ENCODE measurements at places on chromosomes 4 and X. TPM values are rescaled to one million over a fixed set of nuclear protein-coding genes. Genes with fewer than 3 reads are reported as not detected.
A peak's percentile ranks its signal among the peaks of the same experiment; 100 is the strongest.

DNA sequence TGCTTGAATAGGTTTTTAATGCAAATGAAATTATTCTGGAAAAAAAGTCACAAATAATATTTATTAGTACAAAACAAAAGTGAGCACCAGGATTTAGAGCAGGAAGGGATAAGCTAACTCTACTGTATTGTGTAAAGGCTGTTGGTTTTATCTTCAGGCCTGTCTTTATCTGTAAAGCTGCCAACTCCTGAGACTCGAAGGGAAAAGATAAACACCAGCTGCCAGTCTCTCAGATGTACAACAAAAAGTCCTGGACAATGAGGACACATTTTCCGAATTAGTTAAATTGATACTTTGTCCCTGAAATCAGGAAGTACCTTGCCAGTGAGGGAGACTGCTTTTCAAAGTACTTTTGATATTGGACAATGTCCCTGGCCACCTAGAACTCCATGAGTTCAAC is 8.8 kb downstream of the DDX60 start:
- DNase-seq: no peak

GRCh38 chr4:93174598-93174997 is 654.0 kb upstream of the ATOH1 start:
- DNase-seq: no peak

- no peak for DNase-seq
These were observed 2.4 kb downstream of the PDLIM3 start for GRCh38 chr4:185532795-185533324.

DNA sequence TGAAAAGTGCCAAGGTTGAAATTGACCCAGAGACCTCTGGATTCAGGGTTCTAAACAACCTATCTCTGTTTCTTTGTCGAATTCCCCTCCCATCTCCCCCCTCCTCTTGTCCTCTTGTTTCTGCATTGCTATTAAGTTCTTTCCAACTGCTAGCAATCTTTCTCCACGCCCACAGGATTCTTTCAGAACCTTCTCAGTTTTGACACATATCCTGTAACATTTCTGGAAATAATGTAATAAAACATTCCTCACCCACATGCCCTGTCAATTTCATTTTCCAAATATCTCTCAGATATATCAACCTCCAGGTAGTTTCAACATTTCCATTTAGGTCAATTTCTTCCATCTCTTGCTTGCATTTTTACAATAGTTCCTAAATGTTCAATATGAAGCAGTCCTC is 1105.9 kb downstream of the ARAP2 start:
- DNase-seq: no peak

GRCh38 chrX:32524385-32524784 is 687.0 kb downstream of the DMD start:
- no peak for DNase-seq

- DNase-seq: no peak
These were observed 50.5 kb upstream of the FAM9C start for GRCh38 chrX:13094828-13095341.

DNA sequence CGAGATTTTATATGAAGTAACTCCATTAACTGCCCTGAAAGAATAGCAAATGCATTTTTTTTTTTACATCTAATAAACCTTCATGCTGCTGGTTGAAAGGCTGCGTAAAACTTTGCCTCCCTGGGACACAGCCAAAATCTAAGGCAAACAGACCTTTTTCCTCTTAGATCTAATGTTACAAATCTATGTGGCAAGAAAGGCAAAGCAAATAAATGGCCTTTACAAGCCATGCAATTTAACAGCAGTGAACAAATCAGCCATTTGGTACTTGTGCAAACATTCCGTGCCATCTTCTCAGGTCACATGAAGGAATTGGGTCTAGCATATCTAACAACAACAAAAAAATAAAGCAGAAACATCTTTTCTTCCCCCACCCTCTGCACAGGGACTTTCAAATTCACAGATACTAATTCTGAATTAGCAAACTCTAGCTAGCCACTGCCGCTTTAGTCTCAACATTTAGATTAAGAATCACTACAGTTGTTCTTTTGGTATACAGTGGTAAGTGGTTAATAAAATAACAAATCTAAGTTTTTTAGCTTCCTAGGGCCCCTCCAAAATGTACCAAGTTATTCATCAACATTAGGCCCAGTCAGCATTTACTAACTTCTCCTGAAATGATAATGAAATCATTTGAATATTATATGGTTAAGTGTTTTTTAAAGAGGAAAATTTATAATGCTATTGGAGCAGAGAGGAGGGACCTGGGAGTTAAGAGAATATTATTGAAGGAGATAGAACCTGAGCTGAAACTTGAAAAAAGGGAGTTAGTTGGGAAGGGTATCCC is 593.8 kb downstream of the SMARCA1 start:
- no peak for DNase-seq

- DNase-seq: no peak
These were observed 48.9 kb downstream of the CHIC2 start for GRCh38 chr4:54015423-54016030.

GRCh38 chr4:52799813-52800212 is 48.6 kb upstream of the ERVMER34-1 start:
- no peak for DNase-seq

DNA sequence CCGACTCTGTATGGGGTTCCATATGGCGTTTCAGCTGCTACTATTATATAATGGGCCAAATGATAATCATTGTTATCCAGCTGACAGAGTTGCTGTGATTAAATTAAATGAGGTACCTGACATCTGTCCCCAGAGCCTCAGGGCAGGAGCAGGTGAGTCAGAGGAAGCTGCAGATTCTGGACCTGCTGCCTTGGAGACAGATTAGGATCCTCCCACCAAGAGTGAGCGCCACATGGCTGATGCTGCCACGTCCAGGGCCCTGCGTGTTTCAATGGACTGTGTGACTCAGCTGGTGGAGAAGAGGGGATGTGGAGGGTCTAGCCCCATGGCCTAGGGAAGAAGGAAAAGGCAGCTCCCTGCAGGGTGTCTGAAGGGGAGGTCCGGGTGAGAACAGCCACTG is 28.3 kb upstream of the UXT start:
- no peak for DNase-seq

DNA sequence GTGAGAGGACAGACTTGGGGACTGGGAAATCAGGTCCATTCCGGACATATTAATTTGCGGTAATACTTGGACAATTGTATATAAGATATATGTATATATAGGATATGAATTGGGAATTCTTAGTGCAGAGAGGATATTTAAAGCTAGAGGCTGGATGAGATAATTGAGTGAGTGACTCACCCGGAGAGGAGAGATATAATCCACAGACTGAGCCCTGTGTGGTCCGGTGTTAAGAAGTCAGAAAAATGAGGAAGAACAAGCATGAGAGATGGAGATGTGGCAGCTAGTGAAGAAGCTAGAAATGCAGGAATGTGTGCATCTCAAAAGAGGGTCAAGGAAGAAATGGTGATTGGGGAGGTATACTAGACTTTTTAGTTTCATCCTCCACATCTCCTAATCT is 336.2 kb downstream of the SLC7A11 start:
- DNase-seq: no peak

DNA sequence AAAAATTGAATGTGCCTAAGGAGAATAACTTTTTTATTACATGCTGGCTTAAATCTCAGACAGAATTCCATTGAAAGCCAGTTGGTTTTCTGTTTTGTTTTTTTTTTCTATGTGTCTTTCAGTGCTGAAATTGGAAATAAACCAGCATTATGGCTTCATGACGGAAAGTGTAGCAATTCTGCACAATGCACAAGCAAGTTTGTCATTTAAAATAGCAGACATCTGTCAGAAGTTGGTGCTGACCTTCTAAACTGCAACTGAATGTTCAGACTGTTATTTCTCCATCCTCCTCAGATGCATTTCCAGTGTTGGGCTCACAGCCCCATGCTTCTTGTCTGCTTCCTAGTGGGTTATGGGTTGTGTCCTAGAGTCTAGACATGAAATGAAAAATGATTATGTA is 107.2 kb upstream of the LIMCH1 start:
- no peak for DNase-seq

DNA sequence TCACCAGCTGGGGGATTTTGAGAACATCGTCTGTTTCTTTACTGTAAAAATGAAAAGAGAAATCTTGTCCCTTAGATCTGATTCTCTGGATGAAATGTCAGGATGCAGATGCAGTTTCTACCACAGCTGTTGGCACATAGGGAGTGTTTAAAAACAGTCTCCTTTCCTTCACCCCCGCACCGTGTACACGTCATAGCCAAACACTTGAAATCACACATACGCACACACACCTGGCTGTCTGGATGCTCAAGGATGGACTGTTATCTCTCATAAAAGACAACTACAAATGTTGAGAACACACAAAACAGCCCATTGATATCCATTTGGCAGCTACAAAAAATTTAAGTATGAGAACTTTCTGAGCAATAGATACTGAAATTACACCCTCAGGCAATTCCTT is 275.8 kb upstream of the CLNK start:
- no peak for DNase-seq

DNA sequence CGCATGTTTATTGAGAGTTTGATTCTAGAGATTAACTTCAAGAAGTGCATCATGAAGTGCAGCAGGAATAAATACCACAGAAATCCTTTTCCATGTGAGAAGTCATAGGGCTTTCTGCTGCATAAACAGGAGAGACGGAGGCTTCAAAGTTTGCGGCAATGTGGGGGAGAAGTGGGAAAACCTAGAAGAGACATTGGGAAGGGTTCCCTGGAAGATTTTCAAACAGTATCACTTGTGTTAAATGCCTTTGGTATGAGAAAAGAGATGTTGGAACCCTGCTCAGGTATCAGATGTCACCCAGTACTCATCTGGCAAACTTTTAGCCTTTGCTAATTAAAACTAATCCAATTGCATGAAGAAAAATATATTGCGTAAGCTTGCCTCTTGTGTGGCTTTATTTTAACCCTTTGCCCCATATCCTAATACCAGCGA is 15.4 kb downstream of the NHS start:
- no peak for DNase-seq

- DNase-seq: peak; percentile 85
These were observed 572 bp downstream of the USP53 start for GRCh38 chr4:119212964-119213606.

GRCh38 chr4:166989886-166990285 is 244.4 kb downstream of the SPOCK3 start:
- DNase-seq: no peak

DNA sequence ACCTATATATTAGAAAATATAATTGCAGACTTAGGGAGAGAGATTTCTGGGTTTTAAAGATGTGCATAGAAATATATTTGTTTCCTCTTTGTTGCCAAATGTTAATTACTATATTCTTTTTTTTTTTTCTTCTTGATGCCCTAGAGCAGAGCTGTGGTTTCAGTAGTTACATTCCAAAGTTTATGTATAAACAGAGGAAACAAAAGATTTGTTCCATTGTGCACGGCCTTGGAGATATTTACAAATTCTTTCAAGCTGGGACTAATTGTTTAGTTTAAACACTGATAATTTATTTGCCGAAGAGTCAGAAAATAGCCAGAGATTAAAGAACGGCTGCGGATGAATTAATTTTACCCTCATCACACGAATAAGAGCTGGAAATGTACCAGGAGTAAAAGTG is 85.1 kb downstream of the USP46 start:
- no peak for DNase-seq

DNA sequence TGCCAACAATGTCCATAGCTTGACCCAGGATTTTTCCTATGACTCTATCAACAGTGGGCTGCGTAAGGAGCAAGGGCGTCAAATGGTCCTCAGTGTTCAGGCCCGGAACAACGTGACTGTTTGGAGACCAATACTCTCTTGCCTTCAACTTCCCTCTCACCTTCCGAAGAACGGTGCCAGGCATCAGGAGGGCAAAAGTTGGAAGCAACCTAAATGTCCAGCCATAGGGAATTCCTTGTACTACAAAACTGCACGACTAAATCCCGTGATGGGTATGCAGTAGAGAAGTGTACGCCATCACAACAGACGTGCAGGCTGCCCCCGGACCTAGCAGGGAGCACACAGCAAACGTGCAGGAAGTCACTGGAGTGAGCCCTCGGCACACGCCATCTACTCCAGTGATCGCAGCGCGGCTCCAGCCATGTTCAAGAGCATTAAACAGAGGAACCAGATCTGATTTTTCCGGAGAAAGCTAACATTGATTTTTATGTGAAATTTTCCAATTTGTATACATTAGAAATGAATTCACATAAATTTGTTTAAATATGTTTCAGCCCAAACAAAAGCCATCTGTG is 79.0 kb downstream of the JAKMIP1 start:
- no peak for DNase-seq

- no peak for DNase-seq
These were observed 17.1 kb downstream of the HERC3 start for GRCh38 chr4:88609387-88609786.

- no peak for DNase-seq
These were observed 41.7 kb downstream of the SMIM14 start for GRCh38 chr4:39596971-39597370.

DNA sequence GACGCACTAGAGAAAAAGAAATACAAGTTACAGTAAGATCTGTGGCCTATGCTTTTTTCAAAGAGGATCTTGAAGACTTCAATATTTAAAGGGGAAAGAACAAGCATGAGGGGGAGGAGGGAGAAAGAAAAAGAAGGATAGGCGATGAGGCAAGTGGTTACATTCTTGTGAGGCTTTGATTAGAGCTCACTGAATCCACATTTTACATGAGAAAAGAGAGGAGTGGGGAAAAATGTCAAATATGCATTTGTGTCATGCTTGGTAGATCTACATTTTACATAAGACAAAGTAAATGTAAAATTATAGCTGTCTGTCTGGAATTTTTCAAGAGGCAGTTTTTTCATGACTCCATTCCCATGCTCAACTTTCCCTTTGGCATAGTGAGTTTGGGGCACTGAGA is 965.9 kb downstream of the FSTL5 start:
- DNase-seq: no peak

DNA sequence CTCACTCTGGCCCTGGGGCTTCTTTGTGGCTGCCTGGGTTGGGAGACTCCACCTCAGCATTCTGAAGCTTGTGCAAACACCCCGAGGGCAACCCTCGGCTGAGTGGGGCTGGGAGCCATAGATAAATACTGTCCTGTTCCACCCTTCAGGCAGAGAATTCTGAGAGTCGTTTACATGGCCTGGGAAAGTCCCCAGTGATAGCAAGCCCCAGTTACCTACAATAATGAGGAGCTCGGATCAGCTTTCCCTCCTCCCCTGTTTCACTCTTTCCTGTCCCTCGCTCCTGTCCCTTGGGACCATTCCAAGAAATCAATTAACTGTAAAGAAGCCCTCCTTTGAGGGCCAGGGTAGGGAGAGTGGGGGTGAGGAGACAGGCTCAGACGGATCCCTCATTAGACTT is 31.6 kb upstream of the DDX3X start:
- DNase-seq: no peak

DNA sequence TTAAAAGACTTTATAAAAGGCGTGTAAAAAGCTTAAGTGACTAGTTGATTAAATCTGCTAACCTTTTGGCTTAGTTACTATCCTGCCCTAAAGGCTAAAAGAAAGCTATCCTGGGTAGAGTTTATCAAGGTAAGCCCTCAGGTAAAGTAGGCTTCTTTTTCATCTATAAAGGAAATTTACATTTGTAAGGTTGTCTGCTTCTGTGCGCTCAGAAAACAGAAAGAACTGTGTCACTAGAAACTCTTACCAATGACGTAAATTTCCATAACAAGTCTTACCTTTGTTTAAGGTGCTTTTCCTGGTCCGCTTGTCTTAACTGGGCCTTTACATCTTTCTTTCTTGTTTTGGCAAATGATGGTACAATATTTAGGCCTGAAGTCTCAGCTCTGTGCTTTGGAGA is 37.7 kb upstream of the FGF2 start:
- DNase-seq: no peak

Gene DCX
- not detected for total RNA-seq

Gene DAPP1
- 66.9 TPM for total RNA-seq

Gene ARHGAP6
- not detected for total RNA-seq

Gene PAGE1
- total RNA-seq: not detected

Gene GAGE1
- not detected for total RNA-seq

Gene NOX1
- total RNA-seq: not detected

Gene HTN1
- total RNA-seq: not detected

Measured in activated naive CD4-positive, alpha-beta T cell treated with anti-CD3 and anti-CD28 coated beads, Interleukin-2, amount 50 U/mL, for 72 hours (primary cell).